ENCODE measurements at places on chromosomes 11 and 22. TPM values are rescaled to one million over a fixed set of nuclear protein-coding genes. Genes with fewer than 3 reads are reported as not detected.

The KCNJ11 gene
- total RNA-seq, result 0.80 TPM

The TRIM29 gene
- total RNA-seq, result 58.7 TPM

The LMNTD2 gene
- 2.6 TPM for total RNA-seq

The JHY gene
- total RNA-seq, result 13.1 TPM

The SCO2 gene
- 4.3 TPM for total RNA-seq

The INPP5J gene
- total RNA-seq, result not detected

The SPDYC gene
- not detected for total RNA-seq

The SYT13 gene
- total RNA-seq, result 0.29 TPM

The TSPAN32 gene
- total RNA-seq, result 0.33 TPM

The YWHAH gene
- 58.7 TPM for total RNA-seq

The MYEOV gene
- total RNA-seq, result 2.8 TPM

The BANF1 gene
- total RNA-seq, result 15.7 TPM

The OR4C15 gene
- total RNA-seq, result not detected

The RIMBP3B gene
- not detected for total RNA-seq

The IGF2 gene
- 65.2 TPM for total RNA-seq

The TXNRD2 gene
- total RNA-seq, result 22.8 TPM

The UCP3 gene
- total RNA-seq, result 5.9 TPM

The ACR gene
- total RNA-seq, result 0.80 TPM

The CABP4 gene
- total RNA-seq, result 3.5 TPM

The WT1 gene
- 11.6 TPM for total RNA-seq

The ZNF215 gene
- 0.80 TPM for total RNA-seq

The MOV10L1 gene
- total RNA-seq, result 0.33 TPM

The GAS2 gene
- 22.1 TPM for total RNA-seq

The CENATAC gene
- 75.4 TPM for total RNA-seq

The IFTAP gene
- total RNA-seq, result 26.6 TPM

The SOX6 gene
- total RNA-seq, result 2.0 TPM

The OR52E8 gene
- not detected for total RNA-seq

The MICAL2 gene
- 38.6 TPM for total RNA-seq

The GP1BB gene
- total RNA-seq, result 2.9 TPM

The OR51E1 gene
- total RNA-seq, result 0.32 TPM

The PANX2 gene
- 0.64 TPM for total RNA-seq

The PLAAT3 gene
- 527 TPM for total RNA-seq

The MMP26 gene
- total RNA-seq, result not detected

The OR52M1 gene
- not detected for total RNA-seq

The IZUMO1R gene
- not detected for total RNA-seq

The SYT7 gene
- 11.7 TPM for total RNA-seq

The ARHGAP1 gene
- total RNA-seq, result 33.8 TPM

The OR52H1 gene
- total RNA-seq, result 2.0 TPM

The HSPB2 gene
- 0.98 TPM for total RNA-seq

The MS4A6A gene
- 68.9 TPM for total RNA-seq

The SEPTIN3 gene
- 2.2 TPM for total RNA-seq

The ZNF214 gene
- total RNA-seq, result 3.0 TPM

The DNAJB7 gene
- not detected for total RNA-seq

The CRACR2B gene
- 152 TPM for total RNA-seq

The CRYBB2 gene
- not detected for total RNA-seq

The MAPK8IP2 gene
- total RNA-seq, result 2.0 TPM

The BIK gene
- total RNA-seq, result 25.0 TPM

The NXPE4 gene
- 0.66 TPM for total RNA-seq

The HPX gene
- 0.96 TPM for total RNA-seq

The TYR gene
- not detected for total RNA-seq

The OR56A1 gene
- total RNA-seq, result not detected

The TESMIN gene
- 9.8 TPM for total RNA-seq

The OR51I1 gene
- total RNA-seq, result 0.44 TPM

The OR10A2 gene
- total RNA-seq, result not detected

The APOBEC3A gene
- 0.44 TPM for total RNA-seq

The SMIM35 gene
- total RNA-seq, result not detected

The CCDC85B gene
- total RNA-seq, result 91.1 TPM

All from breast epithelium (tissue), 4 donors.